NCI-H524 (cell line): ENCODE measurements at places on chromosomes 7 and 10.

DNA sequence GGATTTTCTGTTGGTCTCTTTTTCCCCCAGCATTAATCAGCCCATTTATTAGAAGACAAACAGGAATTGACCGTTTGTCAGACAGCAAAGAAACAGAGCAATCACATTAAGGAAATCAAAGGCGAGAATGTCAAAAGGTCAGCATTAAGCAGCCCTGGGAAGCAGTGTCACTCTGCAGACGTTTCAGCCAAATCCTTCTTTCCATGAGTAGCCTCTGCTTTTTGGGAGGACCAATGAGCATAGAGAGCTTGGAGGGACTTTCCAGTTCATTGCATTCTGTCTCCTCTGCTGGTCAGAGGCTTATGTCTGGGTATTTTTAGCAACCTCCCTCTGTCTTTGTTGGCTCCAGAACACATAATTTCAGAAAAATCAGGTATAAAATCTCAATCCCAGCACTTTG, 481.4 kb downstream of the GALNT17 start:
- no peak for DNase-seq

GRCh38 chr7:30453921-30454320, 24.7 kb downstream of the NOD1 start:
- peak; percentile 63 for DNase-seq

GRCh38 chr7:133543657-133544056, 290.8 kb downstream of the EXOC4 start:
- no peak for DNase-seq

GRCh38 chr7:1940402-1940786, 270.3 kb downstream of the ELFN1 start:
- DNase-seq: no peak

DNA sequence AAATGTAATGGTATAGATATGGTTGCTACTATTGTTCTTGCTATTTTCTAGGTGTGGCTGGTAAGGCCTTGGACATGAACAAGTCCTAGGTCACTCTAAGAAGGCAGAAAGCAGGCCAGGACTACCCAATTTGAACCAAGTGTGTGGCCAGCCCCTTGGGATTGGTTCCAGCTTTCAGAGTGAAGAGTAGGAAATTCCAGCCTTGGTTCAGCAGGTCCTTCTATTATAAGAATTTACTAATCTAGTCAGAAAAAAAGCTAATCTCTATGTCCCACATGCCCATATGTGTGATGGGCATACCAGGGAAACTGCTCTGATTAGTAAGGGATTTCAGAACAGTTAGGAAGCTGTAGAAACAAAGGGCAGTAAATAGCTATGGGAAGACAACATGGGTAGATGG, 7.8 kb upstream of the TARP start:
- no peak for DNase-seq

- no peak for DNase-seq
Observed at GRCh38 chr7:44391746-44392617, 66.6 kb upstream of the CAMK2B start.
